Esophagus mucosa (tissue), 1 donor: ENCODE measurements at places on chromosomes 13 and 19. TPM values are rescaled to one million over a fixed set of nuclear protein-coding genes. Genes with fewer than 3 reads are reported as not detected.

Gene ZNF763
- 0.96 TPM for total RNA-seq

Gene CRLF1
- total RNA-seq: 7.9 TPM

Gene MYH14
- total RNA-seq: 66.0 TPM

Gene CEACAM16
- not detected for total RNA-seq

Gene PSPN
- total RNA-seq: 1.5 TPM

Gene ADGRE1
- total RNA-seq: not detected

Gene CEACAM20
- not detected for total RNA-seq

Gene SIGLEC6
- 0.44 TPM for total RNA-seq

Gene FOXA3
- not detected for total RNA-seq

Gene CCDC169
- total RNA-seq: 0.40 TPM

Gene TGDS
- 5.8 TPM for total RNA-seq

Gene DIS3
- total RNA-seq: 19.7 TPM

Gene TMEM190
- total RNA-seq: not detected

Gene AMER2
- total RNA-seq: not detected

Gene PABPC3
- total RNA-seq: 0.12 TPM

Gene JAK3
- total RNA-seq: 2.0 TPM

Gene IL4I1
- total RNA-seq: not detected
